ENCODE measurements at places on chromosomes 12 and 14.
A peak's percentile ranks its signal among the peaks of the same experiment; 100 is the strongest.

DNA sequence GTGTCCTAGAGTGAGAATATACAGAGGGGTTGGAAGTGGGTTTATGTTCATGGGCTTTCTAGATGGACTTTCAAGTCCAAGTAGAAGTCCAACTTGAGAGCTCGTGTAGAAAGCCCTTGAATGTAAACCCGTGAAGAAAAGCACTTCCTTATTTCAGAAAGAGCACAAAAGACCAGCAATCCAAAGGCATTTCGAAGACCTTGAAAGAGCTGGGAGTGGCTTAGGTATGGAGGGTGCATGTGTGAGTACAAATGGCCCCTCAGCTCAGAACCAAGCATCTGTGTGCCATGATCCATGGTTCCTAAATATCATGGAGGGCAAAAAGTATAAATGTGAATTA, 160.7 kb downstream of the ETV6 start:
- no peak for DNase-seq

- DNase-seq = no peak
These were observed 219.8 kb downstream of the PTPRO start for GRCh38 chr12:15541996-15542631.

DNA sequence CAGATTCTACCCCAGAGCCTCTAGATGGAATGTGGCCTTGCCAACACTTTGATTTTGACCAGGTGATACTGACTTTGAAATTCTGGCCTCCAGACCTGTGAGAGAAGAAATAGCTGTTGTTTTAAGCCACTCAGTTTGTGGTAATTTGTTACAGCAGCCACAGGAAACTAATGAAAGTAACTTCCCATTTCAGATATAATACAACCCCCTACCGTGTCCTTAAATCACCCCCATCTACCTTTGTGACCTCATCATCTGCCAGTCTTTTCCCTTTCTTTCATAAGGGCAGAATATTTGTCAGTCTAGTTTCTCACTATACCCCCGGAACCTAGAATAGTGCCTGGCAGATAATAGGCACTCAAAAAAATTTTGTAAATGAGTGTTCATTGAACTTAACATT, 39.6 kb downstream of the PPP4R4 start:
- DNase-seq = no peak

- peak; percentile 33 for DNase-seq
These were observed 1.1 kb downstream of the GXYLT1 start for GRCh38 chr12:42143452-42144157.
